ENCODE measurements at places on chromosomes 2 and 18.
A peak's percentile ranks its signal among the peaks of the same experiment; 100 is the strongest.

DNA sequence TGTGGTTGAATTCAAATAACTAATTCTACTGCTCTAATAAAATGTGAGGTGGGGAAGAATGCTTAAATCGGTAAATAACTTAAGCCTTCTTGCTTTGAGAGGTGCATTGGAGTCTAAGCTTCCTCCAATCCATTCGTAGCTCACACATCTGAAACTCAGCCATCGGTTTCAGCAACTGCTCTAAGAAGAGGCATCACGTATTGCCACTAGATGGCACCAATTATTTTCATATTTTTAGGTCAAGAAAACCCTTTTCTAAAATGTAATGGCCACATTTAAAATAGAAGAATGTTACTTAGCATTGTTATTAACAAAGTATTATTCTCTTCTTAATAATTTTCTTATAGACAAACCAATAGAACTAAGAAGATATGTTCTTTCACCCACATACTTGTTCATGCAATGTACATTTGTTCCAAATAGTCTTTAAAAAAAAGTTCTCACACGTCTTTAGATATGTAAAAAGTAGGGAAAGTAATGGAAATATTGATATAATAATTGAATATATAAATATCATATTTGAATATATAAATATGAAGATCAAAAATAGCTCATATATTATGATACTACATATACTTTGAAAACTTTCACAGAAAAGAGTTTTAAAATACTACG, 229.8 kb downstream of the CCDC178 start:
- peak; percentile 59 for DNase-seq

DNA sequence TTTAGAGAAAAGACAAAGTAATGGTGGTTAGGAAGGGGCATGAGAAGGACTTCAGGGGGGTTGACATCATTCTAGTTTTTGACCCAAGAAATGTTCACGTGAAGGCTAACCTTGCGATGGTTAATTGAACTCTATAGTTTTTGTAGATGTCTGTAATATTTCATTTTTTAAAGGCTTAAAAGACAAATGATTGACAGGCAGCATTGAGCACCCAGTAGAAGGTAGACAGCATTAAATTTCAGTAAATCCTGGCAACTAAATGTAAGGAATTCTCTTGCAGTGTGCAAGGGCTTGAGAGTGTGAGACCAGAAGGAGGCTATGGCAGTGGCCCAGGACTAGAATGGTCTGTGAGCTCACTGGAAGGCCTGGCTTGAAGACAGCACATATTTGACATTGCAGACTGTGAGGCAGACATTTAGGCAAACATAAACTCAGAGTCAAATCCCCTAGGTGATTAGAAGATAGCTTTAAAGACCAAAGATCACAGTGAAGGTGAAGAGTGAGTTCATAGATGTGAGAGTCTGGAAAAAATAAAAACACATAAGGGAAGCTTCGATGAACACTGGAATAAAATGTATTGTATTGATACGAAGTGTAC, 100.1 kb upstream of the MAP4K4 start:
- DNase-seq = no peak

- DNase-seq = peak; percentile 42
These were observed 72.8 kb downstream of the EDAR start for GRCh38 chr2:108916122-108916795.

DNA sequence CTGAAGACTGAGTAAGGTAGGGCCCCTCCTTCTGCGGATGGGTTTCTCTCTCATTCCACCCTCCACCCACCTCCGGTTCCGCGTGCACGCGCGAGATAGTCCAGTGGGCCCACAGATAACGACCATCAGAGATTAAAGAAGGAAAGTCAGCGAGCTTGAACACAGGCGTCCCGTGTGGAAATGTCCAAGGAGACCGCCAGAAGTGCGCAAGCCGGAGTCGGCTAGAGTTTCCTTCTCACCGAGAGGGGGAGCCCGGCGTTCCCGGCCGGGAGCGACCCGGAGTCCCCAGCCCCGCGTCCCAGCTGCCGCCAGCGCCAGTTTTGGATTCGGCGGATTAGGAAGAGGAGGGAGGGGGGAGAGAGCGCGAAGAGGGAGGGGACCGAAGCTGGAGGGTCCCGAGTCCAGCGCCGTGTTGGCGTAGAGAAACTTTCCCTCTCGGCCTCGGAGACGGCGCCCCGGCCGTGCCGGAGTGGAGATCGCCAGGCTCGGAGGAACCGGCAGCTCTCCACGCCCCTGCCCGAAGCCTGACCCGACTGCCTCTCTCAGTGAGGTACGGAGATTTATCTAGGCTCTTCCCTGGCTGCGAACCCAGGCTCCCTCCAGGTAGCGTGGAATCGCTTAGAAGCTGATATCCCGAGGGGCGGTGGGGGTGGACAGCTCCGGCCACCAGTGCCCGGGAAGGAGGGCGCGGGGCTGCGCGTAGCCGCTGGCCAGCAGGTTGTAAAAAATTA, at the start of gene GULP1:
GULP1 (plus strand) TSS at position 258 of the 731 bp plus-strand sequence. CDS start 185,829 bp downstream, outside the sequence.
- peak; percentile 48 for DNase-seq

DNA sequence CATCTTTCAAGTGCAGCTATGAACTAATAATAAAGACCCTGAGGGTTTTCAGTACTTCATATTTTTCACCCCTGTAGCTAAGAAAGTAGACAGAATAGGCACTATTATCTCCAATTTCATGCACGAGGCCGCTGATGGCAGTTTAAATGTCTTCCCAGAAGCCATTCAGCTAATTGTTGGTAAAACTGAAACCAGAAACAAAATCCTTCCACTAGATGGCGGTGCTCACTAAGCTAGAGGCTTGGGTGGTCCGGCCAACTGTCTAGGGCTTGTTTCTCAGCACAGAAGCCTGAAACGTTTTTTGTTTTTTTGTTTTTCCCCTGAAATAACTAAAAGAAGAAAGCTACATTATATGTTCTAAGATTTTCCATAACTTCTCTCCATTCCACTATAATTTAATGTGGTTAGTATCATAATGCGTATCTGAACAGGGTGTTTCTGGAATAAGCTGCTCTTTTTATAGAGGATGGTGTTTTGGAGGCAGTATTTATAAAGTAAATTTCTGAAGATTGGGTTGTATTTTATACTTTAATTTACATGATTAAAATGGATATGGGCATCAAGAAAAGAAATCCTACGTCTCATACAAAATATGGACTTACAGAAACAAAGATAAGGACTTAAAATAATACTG, 159.4 kb downstream of the PIK3C3 start:
- peak; percentile 75 for DNase-seq
